CD4-positive, alpha-beta T cell (primary cell): ENCODE measurements at places on chromosomes 6 and 20.

DNA sequence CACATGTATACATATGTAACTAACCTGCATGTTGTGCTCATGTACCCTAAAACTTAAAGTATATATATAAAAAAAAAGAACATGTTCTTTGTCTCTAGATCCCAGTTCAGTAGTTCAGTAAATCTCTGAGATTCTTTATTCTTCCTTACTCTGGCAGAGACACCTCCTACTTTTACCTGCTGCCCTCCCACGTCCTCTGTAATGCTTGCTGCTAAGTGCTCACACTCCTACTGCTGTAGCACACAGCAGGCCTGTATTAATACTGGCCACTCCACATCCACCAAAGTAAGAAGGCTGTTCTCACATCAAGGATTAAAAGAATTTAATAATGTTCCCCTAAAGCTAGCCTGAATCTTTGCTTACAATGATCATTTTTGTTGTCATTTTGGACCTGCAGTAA is 648.4 kb upstream of the EYS start:
- DNase-seq = no peak

DNA sequence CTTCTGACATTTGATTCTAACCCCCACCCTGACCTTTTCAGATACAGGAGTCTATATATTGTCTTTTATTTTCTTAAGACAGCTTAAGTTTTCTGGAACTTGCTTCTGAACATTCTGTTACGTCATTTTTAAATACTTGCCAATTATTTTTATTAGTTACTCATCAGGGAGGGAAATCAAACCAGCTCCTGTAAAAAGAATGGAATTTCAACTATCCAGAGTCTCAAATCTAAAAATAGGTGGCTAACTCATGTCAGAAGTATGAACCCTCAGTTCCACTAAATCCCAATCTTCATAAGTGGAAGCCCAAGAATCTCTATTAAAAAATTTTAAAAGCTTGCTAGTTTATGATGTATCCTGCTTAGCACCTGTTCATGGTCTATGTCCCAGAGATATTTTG is 900.0 kb downstream of the KIF16B start:
- DNase-seq = no peak

- DNase-seq = no peak
Measured at GRCh38 chr6:7135755-7136154, 28.0 kb downstream of the RREB1 start.

DNA sequence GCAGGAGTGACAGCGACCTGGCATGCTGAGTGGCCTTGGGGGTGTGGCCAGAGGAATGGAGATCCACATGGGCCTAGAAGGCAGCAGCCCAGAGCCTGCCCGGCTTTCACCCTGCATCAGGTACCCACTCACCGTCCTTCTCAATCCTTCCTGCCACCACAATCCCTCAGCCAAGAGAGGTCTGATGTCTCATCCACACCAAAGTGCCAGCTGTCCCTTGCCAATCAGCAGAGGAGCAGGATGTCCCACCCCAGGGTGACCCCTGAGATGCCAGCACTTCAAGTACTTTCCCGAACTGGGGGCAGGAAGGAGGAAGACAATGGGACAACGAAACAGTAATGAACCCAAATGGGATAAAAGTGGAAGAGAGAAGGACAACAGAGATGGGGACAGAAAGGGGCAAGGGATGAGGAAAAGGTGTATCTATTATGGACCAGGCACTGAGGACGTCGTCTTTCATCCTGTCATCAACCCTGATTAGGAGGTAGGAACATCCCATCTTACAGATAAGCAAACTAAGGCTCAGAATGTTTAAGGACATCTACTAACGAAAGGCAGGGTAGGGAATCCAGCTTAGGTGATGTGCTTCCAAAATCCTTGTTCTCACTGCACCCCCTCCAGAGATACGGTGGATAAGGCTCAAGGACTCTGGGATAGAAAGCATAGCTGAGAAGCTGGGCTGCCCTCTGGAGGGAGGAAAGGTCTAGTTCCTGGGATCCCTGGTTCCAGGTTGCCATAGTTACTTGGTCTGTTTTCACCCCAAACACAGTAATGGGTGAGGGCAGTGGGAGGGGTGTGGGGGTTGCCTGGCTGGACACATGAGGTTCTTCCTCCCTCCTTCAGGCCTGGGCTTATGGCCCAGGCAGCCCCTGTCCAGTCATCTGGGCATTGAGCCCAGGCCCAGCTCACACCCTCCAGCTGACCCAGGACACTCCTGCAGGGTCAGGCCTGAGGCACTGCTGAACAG is 4.5 kb upstream of the TNXB start:
- DNase-seq = no peak

- DNase-seq = no peak
Measured at GRCh38 chr6:132362442-132363185, 38.7 kb downstream of the MOXD1 start.
